ENCODE measurements at places on chromosomes 2 and 18.

DNA sequence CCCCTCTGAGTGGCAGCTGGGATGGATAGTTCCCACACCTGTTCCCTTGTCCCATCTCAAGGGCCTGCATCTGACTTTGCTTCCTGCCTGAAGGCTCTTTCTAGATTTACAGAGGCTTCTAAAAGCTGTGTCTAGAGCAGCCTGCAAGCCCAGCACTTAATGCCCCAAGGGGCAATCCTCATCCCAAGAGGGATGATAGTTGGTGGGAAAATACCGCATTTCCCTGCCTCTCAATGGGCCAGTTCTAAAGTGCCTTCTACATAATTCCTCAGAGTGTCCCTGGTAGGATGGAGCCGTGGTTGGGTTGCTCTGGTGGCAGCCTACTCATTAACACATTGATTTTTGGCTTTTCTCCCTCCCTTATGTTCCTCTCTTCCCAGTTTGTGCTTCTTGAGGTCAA lies 29.5 kb downstream of the LAMA3 start:
- DNase-seq: no peak

- no peak for DNase-seq
Measured at GRCh38 chr18:1394966-1395365, 490.3 kb downstream of the ADCYAP1 start.

DNA sequence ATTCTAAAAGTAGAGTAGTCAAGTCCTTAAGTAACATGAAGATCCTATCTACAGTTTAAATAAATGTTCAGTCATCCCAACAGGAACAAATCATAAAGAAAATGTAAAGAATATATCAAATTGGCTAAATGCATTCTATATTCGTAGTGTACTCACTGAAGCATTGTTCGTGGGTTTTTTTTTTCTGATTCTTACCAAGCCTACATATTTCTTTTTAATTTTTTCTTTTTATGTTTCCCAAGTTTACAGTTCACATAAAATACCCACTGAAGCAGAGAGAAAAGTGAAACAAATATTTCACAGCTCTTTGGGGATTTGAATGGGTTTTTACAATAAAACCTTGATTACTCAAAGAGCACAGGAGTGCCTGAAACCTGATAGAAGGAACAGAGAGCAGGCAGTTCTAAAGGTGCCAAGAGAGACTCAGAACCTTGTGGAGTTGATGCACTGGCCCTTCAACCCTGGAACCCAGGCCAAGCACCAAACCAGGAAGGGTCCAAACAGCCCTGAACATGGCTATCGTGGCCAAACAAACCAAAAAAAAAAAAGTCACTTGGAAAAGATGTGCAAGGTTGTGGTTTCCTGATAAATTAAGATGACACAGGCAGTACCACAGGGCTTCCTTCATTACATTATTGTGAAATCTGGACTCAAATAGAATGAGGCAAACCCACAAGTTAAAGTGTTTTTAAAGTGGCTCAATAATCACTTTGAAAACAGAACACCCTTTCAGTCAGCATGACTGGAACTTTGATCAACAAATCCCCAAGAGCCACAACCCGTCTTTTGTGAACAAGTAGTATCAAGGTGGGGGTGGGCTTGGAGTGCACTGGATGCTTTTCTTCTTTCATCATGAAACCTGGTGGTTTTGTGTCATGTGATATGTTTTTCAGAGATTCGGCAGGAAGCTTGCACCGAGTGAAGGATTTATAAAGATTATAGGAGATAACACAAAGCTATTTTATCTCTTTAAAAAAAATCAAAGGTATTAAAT lies 245.0 kb upstream of the FN1 start:
- DNase-seq: peak; percentile 3

DNA sequence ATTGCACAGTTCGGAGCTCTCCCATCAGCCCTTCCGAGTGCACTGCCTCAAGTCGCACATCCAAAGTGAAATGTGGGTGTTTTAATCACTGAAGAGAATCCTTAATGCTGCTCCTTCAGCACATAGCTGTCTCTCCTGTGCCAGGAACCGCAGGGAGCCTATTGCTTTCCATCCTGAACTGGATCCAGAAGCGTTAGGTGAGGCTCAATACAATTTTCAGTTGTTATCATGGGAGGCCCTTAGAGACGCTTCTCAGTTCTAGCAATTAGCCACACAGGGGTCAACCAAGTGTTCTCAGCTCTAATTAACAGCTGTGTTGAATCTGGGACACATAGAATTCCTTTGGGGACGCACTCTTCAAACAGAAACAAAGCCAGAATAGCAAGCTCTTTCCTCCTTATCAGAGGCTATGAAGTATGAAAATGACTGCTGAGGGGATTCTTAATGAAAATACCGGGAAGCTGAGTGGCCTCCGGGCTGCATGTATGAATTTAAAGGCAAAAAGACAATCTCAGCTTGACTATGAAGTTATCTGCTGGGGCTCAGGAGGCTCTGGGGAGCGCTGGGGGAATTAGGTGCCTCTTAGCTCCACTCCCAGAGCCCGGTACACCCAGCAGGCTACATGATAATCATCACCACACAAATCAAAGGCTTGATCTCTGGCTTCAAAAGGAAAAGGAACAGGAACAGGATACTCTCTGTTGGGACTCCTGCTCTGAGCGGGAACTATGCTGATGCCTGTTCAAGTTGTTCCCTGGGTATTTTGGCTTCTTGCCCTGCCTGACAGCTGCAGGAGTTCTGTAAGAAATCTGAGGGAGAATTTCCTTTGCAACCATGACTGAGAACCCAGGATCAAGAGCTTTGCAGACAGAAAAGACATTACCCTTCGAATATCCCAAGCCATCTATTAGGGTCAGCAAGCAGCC lies 55.4 kb upstream of the NCOA1 start:
- DNase-seq: peak; percentile 68

GRCh38 chr2:108921096-108922030 lies 67.7 kb downstream of the EDAR start:
- no peak for DNase-seq

DNA sequence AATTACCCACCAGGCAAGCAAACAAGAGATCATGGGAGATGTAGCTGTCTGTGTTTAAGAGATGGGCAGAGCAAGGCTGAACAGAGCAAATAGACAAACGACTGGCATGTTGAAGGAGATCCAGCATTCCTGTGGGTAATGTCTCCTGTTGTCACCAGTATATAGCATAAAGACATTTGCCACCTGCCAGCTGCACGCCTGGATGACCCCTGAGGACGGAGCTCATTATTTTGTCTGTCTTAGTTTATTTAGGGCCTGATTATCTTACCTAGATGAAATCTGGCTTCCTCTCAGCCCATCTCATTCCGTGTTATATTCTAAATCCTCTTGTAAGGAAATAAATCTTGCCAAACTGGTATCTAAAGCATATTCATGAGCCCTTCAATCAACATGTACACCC lies 510.3 kb upstream of the LINC00305 start:
- peak; percentile 48 for DNase-seq

DNA sequence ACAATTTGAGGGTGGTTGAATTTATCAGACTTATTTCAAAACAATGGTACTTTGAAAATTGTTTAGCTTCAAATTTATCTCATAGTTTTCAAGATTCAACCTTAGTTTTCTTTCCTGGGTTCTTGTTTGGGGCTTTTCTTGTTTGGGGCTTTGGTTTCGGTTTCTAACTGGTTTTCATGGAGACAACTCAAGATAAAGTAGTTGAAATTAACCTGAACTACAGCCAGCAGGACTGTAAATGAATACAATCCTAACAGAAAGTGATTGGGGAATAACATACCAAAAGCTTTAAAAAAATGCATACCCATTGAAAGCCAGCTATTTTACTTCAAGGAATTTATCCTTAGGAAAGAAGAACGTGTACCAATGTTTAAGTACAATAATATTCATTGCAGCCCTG lies 133.5 kb upstream of the SLC14A2 start:
- no peak for DNase-seq

- DNase-seq: no peak
Measured at GRCh38 chr18:76348267-76349066, 146.6 kb downstream of the ZNF516 start.

DNA sequence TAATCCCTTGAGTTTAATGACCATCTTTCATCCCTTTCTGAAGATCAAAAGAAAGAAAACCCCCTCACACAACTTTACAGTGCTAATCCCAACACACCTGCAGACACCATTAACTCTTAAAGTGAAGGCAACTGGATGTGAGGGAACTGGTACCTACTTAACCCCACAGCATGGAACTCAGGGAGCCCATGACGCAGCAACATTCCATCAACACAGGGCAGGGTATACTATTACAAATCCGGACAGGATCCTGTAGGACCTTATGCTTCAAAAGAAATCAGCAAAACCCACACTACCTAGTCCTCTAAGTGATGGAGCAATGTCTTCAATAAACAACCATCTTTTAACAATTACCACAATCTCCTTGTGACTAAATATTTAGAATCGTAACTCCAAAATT lies 78.6 kb downstream of the FARSB start:
- no peak for DNase-seq

GRCh38 chr2:219000569-219000960 lies 7.3 kb upstream of the CRYBA2 start:
- DNase-seq: peak; percentile 82

DNA sequence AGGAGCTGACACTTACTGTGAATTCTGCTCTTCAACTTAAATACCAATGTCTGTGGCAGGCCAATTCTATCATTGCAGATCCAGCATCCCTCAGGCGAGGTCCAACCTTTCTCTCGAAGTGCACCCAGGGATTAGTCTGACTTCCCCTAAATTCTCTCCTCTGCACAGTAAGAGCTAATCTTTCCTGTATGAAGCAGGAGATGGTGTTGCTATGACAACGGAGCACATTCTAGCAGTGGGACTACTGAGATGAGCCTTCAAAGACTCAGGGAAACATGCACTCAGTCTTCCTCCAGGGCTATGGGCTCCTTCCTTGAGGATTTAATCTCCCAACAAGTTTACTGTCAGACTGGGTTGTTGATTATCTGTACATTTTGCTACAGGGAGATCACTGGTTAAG lies 176.3 kb downstream of the NOL4 start:
- DNase-seq: no peak

DNA sequence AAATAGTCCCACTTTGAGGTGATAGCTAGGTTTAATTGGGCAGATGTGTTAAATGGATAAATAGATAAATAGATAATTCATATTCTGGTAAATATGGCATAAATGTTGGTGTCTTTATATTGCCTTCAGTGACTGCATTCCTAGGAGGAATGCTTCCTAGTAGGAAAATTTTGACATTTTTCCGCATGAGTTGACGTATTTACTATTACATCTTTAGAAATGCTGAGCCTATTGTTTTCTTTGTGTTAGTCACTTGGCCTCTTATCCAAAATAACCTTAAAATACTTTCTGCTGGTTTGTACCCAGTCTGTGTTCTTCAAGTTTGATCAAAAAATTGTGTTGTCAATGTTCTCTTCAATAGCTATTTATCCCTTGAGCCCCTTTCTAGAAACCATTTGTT lies 495.6 kb upstream of the ZEB2 start:
- DNase-seq: no peak

GRCh38 chr2:217370391-217370790 lies 510.5 kb upstream of the TNP1 start:
- DNase-seq: no peak

GRCh38 chr2:171230176-171230575 lies 69.5 kb upstream of the TLK1 start:
- DNase-seq: no peak

- no peak for DNase-seq
Measured at GRCh38 chr2:109335631-109336176, 206.7 kb downstream of the SH3RF3 start.

- no peak for DNase-seq
Measured at GRCh38 chr2:183505911-183506310, 381.7 kb downstream of the NUP35 start.

GRCh38 chr2:111116843-111117597 lies 3.7 kb upstream of the BCL2L11 start:
- DNase-seq: peak; percentile 44

GRCh38 chr2:191977754-191978153 lies 130.9 kb upstream of the CAVIN2 start:
- DNase-seq: no peak

GRCh38 chr2:201986463-201986735 lies 47.3 kb upstream of the FZD7 start:
- DNase-seq: no peak

GRCh38 chr2:45728458-45728942 lies 77.0 kb downstream of the PRKCE start:
- no peak for DNase-seq

DNA sequence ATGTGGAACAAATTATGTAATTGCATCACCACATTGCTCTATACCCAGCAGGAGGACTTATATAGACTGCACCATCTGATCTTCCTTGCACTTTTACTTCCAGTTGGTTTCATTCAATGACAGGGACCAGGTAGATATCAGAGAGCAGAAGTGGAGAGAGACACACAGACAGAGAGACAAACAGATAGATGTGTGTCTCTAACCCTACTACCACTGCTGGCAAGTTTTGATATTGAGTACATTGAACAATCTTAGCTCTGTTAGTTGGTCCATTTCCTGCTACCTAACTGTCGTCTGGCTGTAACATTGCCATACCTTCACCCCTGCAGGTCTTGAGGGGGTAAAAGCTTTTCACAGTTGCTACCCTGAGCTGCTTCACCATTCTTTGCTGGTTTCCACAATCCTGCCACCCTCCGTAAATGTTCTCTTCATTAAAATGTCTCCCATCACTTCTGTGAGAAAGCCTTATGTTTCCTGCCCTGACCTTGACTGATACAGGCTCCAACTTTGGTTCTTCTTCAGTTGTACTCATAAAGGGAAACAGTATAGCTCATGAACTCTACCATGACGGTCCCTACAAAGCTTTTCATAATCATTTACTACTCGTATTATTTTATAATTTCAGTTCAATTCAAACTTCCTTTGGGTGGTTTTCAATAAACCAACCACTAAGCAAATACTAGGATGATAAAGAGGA lies 62.3 kb upstream of the ITGA4 start:
- no peak for DNase-seq

GRCh38 chr2:33069894-33070651 lies 123.3 kb downstream of the LTBP1 start:
- no peak for DNase-seq

DNA sequence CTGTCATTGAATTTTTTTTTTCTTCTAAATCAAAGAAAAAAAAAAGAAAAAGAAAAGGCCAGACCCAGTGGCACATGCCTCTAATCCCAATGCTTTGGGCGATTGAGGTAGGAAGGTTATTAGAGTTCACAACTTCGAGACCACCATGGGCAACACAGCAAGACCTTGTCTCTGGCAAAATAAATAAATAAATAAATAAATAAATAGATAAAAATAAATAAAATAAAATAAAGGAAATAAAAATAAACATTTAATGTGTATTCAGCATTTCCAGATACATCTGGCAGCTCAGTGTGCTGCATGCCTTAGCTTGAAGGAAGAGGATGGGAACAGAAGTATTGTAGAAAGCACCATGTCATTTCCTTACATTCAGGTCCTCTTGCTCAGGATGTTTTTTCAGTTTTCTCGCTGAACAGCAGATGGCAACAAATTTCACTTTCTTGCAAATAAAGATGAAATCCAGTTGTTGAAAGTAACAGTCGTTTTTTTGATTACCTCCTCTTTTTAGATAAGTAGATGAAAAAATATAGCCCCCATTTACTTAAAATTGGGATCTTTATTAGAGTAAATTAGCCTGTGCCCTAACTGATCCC lies 25.7 kb upstream of the FAM178B start:
- DNase-seq: peak; percentile 69

GRCh38 chr2:14418115-14418514 lies 214.4 kb upstream of the LRATD1 start:
- DNase-seq: no peak

Measured in NCI-H1417 (cell line).